Stimulated activated CD8-positive, alpha-beta memory T cell treated with anti-CD3 and anti-CD28 coated beads, Interleukin-2, amount 100 ng/mL, for 48 hours (primary cell): ENCODE measurements at places on chromosomes 5 and 9.

GRCh38 chr5:141084487-141084989, 9.9 kb upstream of the PCDHB2 start:
- peak; percentile 1 for DNase-seq

DNA sequence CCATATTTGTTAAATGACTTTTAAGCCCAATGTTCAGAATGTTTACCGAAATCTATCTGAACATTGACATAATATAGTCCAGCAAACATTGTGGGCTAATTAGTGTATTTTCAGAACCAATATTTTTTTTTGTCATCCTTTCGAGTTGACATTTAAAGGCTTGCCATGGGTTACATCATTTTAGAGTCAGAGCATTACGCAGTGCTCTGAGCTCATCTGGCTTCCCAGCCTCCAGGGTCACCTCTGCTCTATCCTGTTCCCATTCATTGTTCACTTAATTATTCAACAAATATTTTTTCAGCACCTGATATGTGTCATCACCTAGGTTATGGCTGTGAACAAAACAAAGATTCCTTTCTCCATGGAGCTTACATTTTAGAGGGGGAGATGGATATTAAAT, 80.2 kb downstream of the SREK1 start:
- no peak for DNase-seq

GRCh38 chr9:76203373-76203772, 190.9 kb downstream of the RFK start:
- no peak for DNase-seq

GRCh38 chr9:131740898-131741297, 1.0 kb upstream of the RAPGEF1 start:
- DNase-seq = no peak

GRCh38 chr9:84993105-84993504, 323.6 kb downstream of the NTRK2 start:
- DNase-seq = no peak

DNA sequence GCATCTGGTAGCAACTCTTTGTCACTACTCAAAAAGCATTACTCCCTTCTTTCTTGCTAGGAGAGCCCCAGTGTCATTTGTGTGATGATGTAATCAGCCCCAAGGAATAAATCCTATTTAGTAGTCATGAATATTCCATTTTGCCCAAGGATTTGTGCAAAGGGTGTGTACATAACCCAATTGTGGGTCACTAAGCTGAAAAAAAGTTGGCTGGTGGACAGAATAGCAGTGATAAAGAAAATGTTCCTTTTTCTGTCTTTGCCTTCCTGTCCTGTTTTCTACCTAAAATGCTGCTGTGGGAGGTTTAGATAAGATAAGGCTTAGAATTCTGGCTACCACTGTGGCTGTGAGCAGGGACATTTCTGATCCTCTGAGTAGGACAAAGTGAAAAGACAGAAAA, 223.1 kb upstream of the ITGA1 start:
- DNase-seq = no peak

DNA sequence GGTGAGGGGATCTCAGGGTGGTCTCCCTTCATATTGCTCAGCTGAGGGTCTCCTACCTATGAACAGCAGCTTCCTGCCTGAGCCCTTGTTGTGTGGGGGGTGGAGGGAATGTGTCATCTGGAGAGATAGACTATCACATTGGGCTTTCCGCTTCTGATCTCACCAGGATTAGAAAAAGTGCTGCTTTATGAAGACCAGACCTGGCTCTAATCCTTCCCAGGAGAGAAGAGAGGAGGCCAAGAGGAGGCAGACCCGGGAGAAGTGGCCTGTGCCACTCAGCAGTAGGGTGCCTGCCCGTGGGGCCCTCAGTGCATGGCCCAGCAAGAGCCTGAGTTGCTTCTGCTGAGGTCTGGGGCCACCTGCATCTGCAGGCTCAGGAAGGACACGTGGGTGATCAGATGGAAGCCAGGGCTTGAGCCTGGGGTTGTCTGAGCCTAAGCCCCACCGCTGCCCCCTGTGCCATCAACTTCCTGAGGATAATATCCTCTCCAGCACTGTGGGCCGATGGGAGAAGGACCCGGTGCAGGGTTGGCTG, 22.1 kb upstream of the COL5A1 start:
- no peak for DNase-seq

DNA sequence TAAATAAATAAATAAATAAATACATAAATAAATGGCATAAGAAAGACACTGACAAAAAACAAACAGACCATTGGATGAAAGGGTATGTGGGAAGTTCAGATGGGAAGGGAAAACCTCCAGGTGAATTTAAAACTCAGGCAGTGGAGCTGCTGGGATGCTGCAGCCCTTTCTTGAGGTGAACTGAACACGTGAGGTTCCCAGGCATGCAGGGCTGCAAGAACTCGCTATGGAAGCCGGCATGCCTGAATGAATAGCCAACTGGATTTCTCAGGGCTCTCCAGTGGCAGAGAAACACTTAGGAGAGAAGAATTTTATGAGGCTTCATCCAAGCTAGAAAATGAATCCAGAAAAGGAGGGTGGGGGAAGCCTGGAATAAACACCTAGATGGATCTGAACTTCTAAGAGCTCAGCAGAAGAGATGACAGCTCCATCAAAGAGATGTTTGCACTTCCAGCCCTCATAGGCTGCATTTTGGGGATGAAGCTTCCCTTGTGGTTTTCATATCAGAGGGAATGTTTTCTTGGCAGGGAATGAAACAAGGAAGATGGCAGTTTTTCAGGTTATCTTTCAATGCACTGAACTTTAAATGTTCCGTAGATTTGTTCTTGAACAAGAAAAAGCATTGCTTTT, 224.2 kb upstream of the DAP start:
- DNase-seq = no peak

- DNase-seq = no peak
These were observed 108.6 kb upstream of the ATP10B start for GRCh38 chr5:160960592-160960991.

GRCh38 chr5:117675646-117676045, 1101.0 kb upstream of the SEMA6A start:
- DNase-seq = no peak

DNA sequence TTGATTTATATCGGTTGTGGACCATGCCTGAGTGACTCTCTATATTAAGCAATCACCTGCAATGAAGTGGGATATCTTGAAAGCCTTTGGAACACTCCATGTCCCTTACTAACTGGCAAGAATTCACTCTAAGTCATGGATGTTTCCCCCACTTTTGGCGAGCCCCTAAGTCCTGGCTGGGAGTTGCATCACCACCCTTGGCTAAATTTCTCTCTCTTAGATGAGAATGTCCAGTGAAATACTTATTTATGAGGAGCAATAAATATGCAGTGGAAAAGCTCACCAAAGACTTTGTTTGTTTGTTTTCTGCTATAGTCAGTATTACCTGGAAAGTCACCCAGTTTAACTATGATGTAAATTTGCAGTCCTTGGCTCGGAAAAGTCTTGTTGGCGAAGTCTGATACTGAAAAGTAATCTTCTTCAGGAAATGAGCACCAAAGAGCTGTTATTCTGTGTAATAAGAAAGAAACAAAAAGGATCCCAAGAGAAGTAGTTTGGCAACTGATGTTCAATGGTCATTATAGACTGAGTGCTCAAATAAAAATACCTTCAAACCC, 333.8 kb downstream of the DMRT2 start:
- DNase-seq = no peak

GRCh38 chr9:38680837-38681445, 39.0 kb downstream of the FAM240B start:
- DNase-seq = no peak
